Stimulated activated CD4-positive, alpha-beta T cell treated with anti-CD3 and anti-CD28 coated beads, Interleukin-1b, Interleukin-23, amount 100 ng/mL, for 1 hour (primary cell): ENCODE measurements at places on chromosomes 16 and 17.

- no peak for DNase-seq
Observed at GRCh38 chr17:17413821-17414220, 63.0 kb upstream of the MED9 start.

DNA sequence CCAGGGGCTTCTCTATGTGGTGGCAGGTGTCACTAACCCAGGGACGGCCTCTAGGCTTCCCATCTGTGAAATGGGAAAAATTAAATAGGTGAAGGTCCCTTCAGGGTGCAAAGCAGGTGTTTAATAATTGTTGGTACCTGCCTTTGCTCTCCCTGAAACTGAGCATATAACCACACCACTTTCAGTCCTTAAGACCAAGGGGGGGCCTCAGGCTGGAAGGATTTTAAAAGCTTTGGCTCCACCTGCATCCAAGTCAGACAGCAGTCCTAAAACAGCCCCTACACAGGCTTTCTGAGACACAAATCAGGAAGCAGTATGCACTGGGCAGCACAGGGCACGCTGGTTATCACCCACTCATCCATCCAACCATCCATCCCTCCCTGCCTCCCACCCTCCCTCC lies 55.0 kb downstream of the TK2 start:
- DNase-seq: no peak

GRCh38 chr17:82861393-82861775 lies 21.6 kb upstream of the ZNF750 start:
- no peak for DNase-seq

DNA sequence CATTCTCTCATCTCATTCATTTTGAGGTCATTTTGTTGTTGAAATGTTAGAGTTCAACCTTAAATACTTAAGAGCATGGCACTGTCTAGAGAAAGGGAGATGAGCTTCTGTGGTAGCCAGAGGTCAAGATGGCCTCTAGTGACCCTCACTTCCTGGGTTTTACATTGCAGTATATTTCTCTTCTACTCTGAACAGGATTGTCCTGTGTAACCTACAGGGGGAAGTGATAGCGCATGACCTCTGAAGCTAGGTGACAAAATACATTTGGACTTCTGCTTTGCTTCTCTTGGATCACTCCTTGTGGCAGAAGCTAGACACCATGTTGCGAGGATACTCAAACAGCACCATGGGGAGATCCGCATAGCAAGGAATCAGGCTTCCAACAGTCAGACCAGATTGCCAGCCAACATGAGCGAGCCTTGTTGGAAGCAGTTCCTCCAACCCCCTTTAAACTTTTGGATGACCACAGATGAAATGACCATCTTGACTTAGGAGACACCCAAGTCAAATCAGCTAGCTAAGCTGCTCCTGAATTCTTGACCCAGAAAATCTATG lies 748.4 kb downstream of the MAF start:
- no peak for DNase-seq

DNA sequence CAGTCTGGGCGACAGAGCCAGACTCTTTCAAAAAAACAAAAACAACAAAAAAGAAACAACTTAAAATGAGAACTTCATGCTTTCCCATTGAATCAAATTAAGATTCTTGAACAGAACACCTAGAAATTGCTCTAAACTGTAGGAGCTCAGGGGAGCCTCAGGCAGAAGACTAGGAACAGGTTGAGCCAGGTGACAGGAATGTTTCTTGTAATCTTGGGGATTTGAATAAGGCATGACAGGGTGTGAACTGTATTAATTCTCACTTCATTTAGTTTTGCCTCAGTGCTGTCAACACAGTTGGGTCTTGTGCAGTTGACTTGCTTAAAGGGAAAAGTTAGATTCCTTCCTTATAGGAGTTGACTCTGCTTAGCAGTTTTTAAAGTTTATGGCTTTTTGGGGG lies 27.8 kb downstream of the SOCS7 start:
- no peak for DNase-seq

DNA sequence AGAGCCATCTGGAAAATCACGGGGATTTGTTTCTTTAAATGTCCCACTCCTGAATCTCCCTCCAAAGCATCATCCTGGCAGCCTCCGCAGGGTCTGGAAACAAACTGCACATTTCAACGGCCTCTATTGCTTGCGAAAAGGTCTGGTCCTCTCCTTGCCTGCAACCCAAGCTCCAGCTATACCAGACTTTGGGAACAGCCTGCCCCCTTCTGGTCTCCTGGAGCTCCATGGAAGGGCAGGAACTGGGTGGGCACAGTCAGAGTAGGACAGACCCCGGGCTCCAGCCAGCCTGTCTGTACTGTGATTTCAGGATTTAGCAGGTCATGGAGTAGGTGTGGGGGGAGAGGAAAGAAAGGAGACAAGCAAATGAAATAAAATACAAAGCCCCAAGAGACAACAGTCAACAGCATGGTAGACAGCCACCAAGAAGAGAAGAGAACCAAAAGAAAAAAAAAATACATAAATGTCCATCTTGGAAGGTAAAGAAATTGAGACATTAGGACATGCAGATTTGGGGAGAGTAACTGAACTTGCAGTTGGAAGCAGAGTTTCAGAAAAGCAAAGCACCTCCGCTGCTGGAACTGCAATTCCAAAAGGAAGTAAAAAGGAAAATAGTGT lies 2.7 kb downstream of the XYLT1 start:
- no peak for DNase-seq

GRCh38 chr16:89448656-89449055 lies 41.7 kb downstream of the ANKRD11 start:
- DNase-seq: no peak

DNA sequence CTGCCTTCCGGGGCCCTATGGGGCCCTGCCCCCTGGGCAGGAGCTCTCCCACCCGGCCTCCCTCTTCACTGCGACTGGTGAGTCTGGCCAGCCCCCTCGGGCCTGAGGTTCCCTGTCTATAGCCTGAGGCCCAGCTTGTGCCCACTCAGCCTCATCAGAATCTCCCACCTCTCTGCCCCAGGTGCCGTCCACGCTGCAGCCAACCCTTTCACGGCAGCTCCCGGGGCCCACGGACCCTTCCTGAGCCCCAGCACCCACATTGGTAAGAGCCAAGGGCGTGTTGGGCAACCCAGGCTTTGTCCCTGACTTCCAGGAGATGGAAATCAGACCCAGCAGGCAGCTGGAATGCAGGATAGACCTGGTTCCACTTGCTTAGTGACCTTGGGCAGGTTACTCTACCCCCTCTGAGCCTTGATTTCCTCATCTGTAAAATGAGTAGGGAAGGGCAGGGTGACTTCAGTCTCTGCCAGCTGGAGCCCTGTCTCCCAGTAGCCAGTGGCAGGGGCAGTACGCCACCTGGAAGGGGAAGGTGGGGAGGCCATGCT lies 9.2 kb downstream of the FBRS start:
- no peak for DNase-seq

GRCh38 chr16:9123871-9124270 lies 32.4 kb downstream of the HAPSTR1 start:
- DNase-seq: no peak

- no peak for DNase-seq
Observed at GRCh38 chr17:17856386-17856785, 19.6 kb upstream of the SREBF1 start.

- no peak for DNase-seq
Observed at GRCh38 chr16:29141586-29142324, 156.9 kb downstream of the LAT start.

DNA sequence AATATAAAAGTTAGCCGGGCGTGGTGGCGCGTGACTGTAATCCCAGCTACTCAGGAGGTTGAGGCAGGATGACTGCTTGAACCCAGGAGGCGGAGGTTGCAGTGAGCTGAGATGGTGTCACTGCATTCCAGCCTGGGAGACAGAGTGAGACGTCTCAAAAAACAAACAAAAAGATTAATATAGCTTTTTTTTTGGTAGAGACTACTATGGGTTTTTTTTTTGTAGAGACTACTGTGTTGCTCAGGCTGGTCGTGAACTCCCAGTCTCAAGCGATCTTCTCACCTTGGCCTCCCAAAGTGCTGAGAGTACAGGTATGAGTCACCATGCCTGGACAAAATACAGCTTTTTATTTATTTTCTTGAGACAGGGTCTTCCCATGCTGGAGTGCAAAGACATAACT lies 20.2 kb downstream of the ZNRF1 start:
- no peak for DNase-seq

DNA sequence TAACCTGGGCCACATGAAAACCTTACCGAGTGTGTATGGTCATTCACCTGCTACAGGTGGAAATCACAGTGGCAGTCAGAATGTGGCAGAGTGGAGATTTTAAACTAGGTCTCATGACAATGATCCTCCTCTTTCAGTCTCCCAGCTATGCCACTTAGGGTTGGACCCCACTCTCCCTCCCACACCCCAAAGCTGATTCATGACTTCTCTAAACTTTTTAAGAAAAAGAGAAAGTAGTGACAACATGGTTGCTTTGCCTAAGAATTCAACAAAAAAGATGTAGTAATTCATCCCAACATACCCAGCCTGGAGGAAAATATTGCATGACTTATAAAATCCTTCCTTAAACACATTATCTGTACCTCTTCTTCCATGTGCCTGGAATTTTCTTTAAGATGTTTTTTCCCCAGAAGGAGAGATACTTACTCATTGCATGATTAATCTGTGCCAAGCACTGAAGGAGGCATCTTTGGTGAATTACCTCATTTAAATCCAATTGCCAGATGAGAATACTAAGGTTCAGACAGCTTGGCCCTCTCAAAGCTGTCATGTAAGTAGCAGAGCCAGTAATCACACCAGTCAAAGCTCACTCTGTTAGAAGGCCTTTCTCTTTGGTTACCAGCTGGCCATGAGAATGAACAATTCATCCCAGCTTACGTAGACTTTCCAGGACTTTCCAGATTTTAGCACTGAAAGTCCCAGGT lies 119.9 kb downstream of the COPRS start:
- no peak for DNase-seq

DNA sequence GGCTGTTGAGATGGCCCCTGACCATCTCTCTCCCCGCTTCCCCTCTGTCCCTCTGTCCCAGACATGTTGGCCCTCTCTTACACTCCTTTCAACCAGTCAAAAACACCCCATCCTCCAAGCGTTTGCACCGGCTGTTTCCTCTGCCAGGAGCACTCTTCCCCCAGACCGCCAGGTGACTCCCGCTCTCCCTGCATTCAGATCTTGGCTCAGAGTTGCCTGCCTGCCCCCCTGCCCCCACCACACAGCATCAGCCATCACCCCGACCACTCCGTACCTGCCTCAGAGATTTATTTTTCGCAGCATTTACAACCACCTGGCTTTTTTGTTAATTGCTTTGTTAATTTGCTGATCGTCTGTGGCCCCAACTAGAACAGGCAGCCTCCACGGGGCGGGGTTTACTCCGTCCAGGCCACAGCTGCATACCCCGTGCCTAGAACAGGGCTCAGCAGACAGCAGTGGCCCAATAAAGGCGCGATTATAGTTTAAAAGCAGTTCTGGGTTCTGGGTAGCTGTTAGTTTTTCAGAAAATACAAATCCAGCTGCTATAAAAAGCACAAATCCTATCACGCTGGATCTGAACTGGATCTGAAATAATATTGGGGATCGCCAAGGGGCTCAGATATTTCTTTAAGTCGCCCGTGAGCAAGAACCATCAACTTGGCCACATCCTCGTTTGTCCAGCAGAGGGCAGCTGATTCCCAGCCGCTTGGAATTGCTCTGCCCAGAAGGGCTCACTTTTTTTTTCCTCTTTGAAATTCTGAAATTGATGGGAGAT lies 173.6 kb downstream of the IRF8 start:
- DNase-seq: no peak

DNA sequence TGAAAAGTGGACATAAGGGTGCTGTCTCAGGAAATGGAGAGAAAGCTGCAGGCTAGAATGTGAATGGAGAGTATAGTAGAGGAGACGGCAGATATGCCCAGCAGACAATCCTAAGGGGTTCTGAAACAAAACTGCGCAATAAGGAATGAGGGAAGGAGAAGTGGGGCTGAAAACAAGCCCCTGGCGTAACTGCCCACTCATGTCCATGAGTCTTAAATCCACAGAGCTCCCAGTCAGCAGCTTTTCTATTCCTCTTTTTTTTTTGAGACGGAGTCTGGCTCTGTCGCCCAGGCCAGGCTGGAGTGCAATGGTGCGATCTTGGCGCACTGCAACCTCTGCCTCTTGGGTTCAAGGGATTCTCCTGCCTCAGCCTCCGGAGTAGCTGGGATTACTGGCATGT lies 5.9 kb downstream of the STRADA start:
- no peak for DNase-seq

- no peak for DNase-seq
Observed at GRCh38 chr17:20216154-20216815, 207.1 kb downstream of the SPECC1 start.

- DNase-seq: no peak
Observed at GRCh38 chr16:27029525-27029924, 37.2 kb upstream of the C16orf82 start.

DNA sequence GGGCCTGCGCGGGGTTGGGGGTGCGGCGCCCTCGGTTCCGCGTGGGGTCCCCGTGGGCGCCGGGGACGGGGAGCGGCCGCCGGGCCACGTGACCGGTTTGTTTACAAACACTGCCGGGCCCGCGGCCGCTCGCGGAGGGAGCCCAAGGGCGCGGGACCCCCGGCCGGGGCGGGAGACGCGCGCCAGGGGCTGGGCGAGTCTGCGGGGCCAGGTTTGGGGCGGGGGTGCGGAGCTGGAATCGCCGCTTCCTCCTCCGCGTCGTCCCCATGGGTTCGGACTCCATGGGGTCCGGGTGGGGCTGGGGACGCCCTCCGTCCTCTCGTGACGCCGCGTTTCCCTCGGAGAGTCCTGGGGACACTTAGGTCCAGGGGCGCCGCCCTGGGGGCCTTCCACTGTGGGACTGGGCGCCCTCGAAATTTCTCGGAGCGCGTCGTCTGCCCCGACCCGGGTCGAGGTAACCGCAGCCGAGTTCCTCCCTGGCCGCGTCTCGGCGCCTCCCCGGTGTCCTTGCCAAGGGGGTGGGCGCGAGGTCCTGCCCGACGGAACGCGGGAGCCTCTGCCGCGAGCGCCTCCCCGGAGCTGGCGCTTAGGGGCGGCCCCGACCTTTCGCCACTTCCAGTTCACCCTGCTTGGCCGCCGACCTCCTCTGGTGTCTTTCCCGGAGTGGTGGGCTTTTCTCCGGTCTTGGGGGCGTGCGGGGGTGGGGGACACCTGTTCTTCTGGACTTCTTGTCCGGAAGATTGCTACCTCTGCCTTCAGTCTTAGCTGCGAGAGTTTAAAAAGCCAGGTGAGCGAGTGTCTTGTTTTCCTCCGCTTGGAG lies 684 bp downstream of the YPEL2 start:
- DNase-seq: no peak

DNA sequence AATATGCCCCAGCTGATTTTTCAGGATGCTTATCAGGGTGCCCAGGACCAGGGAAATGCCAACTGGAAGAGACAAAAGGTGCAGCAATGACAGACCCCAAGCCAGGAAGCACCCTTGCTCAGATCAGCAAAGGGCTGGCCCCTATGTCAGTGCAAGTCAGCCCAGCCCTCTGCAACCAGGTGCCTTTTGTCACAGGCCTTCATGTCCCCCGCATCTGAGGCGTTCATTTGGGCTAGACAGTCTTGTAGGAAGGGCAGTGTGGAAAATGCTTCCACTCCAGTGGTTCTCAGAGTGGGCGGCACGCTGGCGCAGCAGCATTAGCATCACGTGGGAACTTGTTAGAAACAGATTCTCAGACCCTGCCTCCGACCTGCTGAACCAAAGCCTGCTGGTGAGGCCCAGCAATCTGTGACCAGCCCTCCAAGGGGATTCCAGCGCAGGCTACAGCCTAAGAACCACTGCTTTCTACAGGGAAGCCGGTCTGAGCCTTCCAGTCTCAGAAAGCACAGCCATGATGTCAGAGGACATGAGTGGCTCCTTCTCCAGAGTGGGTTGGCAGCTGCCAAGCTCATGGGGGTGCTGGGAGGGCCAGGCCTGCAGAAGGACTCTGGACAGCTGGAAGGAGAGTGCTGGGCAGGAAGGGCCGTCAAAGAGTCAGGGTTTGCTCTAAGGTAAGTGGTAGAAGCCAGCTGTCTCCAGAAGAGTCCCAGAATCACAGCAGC lies 13.1 kb downstream of the SLC47A2 start:
- DNase-seq: no peak

GRCh38 chr17:18235743-18236256 lies 10.4 kb downstream of the LLGL1 start:
- DNase-seq: no peak
